ENCODE measurements at places on chromosomes 5 and 9.

GRCh38 chr9:134051319-134051718 lies 16.5 kb downstream of the BRD3 start:
- DNase-seq, result no peak

- no peak for DNase-seq
Measured at GRCh38 chr9:19138084-19138483, 10.8 kb upstream of the PLIN2 start.

DNA sequence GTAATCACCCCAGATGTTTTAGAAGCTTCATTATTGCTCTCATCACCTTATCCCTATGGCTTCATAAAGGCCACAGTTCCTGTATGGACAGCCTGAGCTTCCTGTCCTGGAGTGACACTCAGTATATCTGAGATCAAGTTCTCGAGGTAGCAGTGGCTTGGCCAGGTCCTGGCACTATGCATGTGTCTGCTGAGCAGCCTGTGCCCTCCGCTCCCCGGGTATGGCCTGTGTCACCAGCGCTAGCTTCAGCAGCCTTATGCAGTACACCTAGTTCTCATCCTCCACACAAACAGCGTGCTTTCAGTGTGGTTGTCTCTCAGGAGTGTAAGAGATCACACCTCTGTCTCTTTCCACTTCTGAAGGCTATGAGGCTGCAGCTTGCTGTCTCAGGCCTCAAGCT lies 514.7 kb downstream of the DIRAS2 start:
- no peak for DNase-seq

- DNase-seq, result no peak
Measured at GRCh38 chr5:174612686-174613085, 111.7 kb upstream of the MSX2 start.

GRCh38 chr5:447501-447900 lies 4.5 kb downstream of the EXOC3 start:
- DNase-seq, result no peak
